ENCODE measurements at places on chromosomes 5 and 9.

DNA sequence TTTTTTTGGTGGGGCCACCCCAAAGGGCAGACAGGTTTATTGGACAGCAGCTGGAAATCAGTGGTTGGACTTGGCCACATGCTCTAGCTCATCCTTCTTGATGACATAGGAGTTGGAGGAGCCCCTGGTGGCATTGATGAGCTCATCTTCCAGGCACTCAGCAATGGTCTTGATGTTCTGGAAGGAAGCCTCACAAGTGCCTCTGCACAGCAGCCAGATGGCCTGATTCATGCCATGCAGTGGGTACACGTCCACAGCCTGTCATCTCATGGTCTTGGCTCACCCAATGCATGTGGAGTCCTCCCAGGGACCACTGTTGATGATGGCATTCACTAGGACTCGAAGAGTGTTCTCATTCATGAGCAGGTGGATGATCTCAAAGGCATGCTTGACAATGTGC is 11.3 kb upstream of the RCL1 start:
- no peak for DNase-seq

DNA sequence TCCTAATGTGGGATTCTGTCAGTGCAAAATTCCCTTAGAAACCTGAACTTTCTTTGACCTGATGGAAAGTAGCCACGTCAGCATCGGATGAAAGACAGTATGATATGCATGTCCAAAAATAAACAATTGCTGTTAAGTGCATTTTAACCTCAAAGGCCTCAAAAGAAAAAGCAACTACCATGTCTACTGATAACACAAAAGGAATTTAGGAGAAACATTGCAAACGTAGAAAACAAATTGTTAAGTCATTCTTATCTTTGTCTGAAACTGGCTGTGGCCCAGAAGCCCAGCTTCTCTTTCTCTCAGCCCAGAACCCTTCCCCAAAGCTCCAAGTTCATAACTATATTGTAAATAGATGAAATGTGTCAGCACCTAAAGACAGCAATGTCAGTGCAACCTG is 11.1 kb upstream of the LHFPL2 start:
- DNase-seq: no peak

- DNase-seq: no peak
Observed at GRCh38 chr5:22736443-22737003, 116.6 kb downstream of the CDH12 start.

DNA sequence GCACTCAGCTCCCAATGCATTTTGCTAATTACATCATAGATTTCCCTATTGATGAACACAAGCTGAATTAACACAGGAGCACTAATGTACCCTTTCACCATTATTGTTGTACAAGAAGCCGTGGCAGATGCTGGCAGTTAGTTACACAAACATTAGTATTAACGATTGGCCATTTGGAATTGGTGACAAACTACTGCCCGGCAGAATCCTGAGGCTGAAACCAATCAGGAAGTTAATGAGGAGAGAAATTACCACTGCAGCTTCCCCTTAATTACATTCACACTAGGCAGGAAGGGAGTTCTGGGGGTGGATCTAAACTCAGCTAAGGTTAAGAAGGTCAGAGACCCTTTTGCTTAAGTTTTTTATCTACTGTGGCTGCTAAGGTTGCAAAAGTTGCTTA is 9.6 kb upstream of the DMRT3 start:
- DNase-seq: no peak

DNA sequence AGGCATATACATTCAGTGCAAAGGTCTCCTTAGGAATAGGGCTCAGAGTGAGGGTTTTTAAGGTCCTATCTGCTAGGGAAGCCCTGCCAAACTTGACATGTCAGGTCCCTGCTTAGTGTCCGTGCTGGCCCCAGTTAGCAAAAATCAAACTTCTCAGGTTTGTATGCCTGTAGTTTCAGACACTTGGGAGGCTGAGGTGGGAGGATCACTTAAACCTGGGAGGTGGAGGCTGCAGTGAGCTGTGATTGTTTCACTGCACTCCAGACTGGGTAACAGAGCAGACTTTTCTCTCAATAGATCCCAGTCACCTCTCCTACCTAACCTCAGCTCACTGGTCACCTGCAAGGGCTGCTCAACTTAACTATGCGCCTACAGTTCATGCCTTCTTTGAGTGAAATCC is 18.7 kb upstream of the TMEM245 start:
- no peak for DNase-seq

- no peak for DNase-seq
Observed at GRCh38 chr9:101274971-101275768, 109.6 kb downstream of the BAAT start.

- DNase-seq: no peak
Observed at GRCh38 chr9:129586685-129587084, 34.2 kb downstream of the C9orf50 start.

GRCh38 chr5:124277767-124278545 is 468.5 kb downstream of the ZNF608 start:
- DNase-seq: no peak

- no peak for DNase-seq
Observed at GRCh38 chr9:99231711-99232110, 9.6 kb downstream of the SEC61B start.

DNA sequence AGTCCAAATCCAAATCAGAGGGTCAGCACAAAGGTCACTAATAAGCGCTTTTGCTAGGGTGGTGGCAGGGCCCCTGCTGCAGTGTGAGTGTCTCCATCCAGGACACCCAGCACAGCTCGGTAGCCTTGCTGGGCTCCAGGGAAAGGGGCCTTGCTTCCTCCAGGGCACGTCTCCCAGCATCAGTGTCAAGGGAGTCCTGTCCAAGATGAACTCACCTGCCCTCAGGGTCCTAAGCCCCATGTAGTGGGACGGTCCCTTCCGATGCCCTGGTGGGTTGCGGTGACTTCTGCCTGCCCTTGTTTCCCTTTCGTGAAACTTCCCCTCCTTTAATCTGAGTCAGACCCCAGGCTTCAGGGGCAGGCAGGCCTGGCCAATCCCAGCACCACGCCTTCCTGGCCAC is 101.7 kb downstream of the ZNF354C start:
- DNase-seq: no peak

- DNase-seq: no peak
Observed at GRCh38 chr5:140140435-140140834, 14.7 kb downstream of the IGIP start.

Measured in anterior cingulate cortex (tissue), 58 donors.